ENCODE measurements at places on chromosomes 16 and 17. TPM values are rescaled to one million over a fixed set of nuclear protein-coding genes. Genes with fewer than 3 reads are reported as not detected.
A peak's percentile ranks its signal among the peaks of the same experiment; 100 is the strongest.

KRTAP1-1 gene
- total RNA-seq = 0.83 TPM

NDUFAB1 gene
- 117 TPM for total RNA-seq

DNA sequence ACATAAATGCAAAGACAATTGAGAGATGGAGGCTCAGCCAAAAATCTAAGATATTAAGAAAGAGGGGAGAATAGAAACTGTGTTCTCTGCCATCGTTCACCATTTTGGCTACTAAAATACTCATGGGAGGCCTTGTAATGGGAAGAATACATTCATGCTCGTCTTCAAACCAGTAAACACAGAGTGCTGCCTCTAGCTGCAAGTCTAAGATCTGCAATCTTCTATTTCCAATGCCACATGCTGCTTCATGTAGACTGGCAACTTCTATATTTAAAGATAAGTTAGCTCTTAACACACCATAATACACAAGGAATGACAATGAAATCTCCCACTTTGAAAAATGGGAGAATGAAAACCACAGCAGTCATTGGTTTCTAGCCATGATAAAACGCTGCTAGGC, 387.3 kb downstream of the HS3ST3B1 start:
- peaks cover 4% of the 10 kb centered on the region for H3K27me3 ChIP-seq
- no peak for DNase-seq
- no peaks in the 10 kb centered on the region for H3K36me3 ChIP-seq
- H3K27ac ChIP-seq = no peak overlapping the region
- H3K4me3 ChIP-seq = no peak overlapping the region

TMEM114 gene
- not detected for total RNA-seq

PMFBP1 gene
- total RNA-seq = under 0.01 TPM

DNA sequence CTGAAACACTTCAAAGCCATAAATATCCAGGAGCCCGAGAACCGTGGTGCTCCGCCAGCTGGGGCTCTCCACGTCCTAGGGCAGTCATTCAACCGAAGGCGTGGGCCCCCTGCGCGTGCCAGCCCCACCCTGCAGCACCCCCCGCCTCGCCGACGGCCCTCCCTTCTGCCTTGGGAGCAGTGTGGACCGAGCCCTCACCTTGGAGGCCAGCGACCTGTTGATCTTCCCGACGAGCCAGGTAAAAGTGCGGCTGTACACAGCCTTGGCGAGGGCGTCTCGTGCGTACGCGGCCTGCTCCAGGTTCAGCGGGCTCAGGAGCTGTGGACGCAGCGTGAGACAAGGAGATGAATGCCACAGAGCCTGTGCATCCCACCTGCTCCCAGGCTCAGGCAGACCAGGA, 14.1 kb downstream of the MYO1C start:
- peaks cover 82% of the 10 kb centered on the region for H3K36me3 ChIP-seq
- DNase-seq = no peak
- 0 out of 2 replicates have a peak, but pooled peaks cover 3% of the 10 kb centered on the region for H3K4me1 ChIP-seq
- H3K27me3 ChIP-seq = no peaks in the 10 kb centered on the region
- H3K4me3 ChIP-seq = no peak overlapping the region

DNA sequence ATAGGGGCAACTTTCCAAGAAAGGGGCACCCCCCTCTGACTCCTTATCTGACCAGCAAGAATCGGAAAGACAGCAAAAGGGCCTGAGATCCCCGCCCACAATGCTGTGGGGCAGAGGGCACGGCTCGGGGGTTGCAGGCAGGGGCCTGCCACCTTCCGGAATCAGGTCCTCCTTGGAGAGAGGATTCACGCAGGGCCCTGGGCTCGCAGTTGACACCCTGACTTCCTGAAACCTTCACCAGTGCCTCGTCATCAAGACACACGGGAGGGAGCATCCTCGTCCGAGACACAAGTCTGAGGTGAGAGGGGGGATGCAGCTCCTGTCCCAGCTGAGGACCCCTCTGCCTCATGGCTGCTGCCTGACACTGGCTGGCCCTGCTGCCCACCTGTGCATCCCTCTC, 81.2 kb downstream of the LMF1 start:
- H3K27me3 ChIP-seq = no peaks in the 10 kb centered on the region
- H3K27ac ChIP-seq = no peak overlapping the region
- H3K4me3 ChIP-seq = no peak overlapping the region
- peaks cover 3% of the 10 kb centered on the region for H3K36me3 ChIP-seq

GRCh38 chr17:28811651-28812090, 30.9 kb downstream of the FAM222B start:
- H3K4me1 ChIP-seq = peaks cover 10% of the 10 kb centered on the region
- no peaks in the 10 kb centered on the region for H3K36me3 ChIP-seq
- DNase-seq = peak; percentile 21
- peak overlapping the region; percentile 82 for H3K4me3 ChIP-seq

DNA sequence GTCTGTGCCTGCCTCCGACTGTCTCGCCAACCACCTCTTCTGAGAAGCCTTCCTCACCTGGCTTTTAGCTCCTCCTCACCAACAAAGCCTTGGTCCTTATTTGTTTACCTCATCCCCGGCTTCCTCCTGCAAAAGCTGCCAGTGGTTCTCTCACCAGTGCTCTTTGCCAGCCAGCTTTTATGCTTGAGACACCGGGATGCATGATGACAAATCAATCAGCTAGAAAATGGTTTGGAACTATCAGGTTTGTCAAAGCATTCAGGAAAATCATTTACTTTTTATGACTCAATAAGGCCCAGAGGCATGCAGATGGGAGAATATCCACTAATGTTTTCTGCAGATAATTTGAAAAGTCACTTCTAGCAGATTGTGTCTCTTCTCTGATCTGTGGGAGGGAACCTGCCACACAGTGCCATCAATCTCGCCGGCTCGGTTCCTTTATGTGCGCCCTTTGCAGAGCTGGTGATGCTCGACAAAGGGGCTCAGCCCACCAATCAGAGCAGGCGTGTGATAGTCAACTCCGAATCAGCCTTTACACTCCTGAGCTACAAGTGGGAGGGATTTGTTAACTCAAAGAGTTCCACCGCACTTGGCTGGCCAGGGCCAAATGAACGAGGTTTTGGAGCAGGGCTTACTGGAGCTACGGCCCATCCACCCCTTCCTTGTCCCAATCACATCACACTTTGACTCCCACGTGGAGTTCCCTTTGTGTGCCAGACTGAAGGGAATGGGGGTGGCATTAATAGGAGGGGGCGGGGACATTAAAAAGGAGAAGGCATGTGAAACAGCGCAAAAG, 85.8 kb downstream of the MRC2 start:
- no peaks in the 10 kb centered on the region for H3K36me3 ChIP-seq
- H3K27ac ChIP-seq = no peak overlapping the region
- DNase-seq = no peak

RNU2-1 gene
- total RNA-seq = not detected

- no peaks in the 10 kb centered on the region for H3K27me3 ChIP-seq
- H3K4me1 ChIP-seq = peaks cover 54% of the 10 kb centered on the region
- DNase-seq = no peak
- H3K4me3 ChIP-seq = no peak overlapping the region
- peak overlapping the region; percentile 83 for H3K27ac ChIP-seq
Measured at GRCh38 chr17:47278561-47278960, 24.9 kb downstream of the ITGB3 start.

DNA sequence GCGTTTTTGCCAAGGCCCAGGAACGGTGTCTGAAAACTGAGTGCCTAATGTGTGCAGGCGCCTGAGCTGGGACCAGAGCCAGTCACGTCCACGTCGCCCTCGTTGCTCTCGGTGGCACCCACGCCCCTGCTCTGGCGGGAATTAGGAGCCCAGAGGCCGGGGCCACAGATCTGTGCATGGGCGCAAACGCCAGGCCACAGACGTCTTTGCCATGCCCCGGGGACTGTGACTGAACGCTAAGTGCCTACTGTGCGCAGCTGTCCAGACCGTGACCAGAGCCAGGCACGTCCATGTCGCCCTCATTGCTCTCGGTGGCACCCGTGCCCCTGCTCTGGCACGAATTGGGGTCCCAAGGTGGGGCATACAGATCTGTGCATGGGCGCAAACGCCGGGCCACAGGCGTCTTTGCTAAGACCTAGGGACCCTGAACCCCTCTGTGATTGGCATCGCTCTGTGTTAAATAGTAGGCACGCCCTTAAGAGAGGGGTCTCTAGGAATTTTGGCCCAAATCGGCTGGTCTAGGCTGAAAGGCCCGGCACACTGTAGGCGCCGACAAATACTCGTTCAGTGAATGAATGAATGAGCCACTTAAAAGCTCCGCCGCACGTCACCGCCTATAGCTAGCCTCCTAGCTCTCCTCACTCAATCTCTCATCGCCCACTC, 827 bp upstream of the UBALD1 start:
- no peak for DNase-seq
- peaks cover 25% of the 10 kb centered on the region for H3K4me1 ChIP-seq
- no peaks in the 10 kb centered on the region for H3K27me3 ChIP-seq
- H3K36me3 ChIP-seq = no peaks in the 10 kb centered on the region
- peak overlapping the region; percentile 97 for H3K27ac ChIP-seq

TNFRSF13B gene
- not detected for total RNA-seq

DNA sequence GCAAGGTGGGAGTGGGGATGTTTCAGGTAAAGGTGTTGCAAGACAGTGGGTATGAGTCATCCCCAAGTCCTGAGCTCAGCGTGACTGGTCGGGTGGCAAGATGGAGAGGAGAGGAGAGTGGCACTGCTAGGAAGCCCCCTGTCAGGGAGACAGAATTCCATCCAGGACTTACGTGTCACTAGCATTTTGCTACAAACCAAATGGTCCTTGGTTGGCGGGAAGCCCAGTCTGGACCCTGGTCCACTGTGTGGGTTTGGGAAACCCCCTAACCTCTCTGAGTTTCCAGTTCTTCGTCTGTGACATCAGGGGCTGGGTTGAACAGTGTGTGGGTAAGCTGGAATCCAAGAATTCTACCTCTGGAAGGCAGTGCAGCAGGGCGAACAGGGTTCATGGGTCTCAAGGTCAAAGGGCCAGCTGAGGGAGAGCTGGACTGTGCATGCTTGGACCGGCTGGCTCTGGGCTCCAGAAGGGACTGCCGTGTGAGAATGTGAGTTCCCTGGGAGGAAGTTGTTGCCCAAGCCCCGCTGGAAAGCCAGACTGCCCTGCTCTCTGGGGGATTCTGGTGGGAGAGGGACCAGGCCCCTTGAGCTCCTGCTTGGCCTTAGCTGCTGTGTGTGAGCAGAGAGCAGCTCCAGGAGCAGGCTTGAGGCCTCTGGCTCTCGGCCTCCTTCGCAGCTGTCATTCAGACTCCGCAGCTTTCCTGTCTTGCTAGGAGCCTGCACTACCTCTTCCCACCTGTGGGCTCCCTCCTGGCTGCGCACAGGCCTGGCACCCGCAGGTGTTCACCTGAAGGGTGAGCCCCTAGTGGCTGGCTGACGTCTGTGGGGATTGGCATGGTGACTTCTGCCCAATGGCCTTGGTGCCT, 84.6 kb downstream of the NT5M start:
- H3K4me1 ChIP-seq = no peaks in the 10 kb centered on the region
- no peak overlapping the region for H3K27ac ChIP-seq
- no peak overlapping the region for H3K4me3 ChIP-seq
- DNase-seq = no peak

- no peak overlapping the region for H3K4me3 ChIP-seq
- peaks cover 7% of the 10 kb centered on the region for H3K4me1 ChIP-seq
- DNase-seq = no peak
- H3K36me3 ChIP-seq = no peaks in the 10 kb centered on the region
- H3K27ac ChIP-seq = no peak overlapping the region
Measured at GRCh38 chr17:31677681-31678080, 181.4 kb downstream of the COPRS start.

DNA sequence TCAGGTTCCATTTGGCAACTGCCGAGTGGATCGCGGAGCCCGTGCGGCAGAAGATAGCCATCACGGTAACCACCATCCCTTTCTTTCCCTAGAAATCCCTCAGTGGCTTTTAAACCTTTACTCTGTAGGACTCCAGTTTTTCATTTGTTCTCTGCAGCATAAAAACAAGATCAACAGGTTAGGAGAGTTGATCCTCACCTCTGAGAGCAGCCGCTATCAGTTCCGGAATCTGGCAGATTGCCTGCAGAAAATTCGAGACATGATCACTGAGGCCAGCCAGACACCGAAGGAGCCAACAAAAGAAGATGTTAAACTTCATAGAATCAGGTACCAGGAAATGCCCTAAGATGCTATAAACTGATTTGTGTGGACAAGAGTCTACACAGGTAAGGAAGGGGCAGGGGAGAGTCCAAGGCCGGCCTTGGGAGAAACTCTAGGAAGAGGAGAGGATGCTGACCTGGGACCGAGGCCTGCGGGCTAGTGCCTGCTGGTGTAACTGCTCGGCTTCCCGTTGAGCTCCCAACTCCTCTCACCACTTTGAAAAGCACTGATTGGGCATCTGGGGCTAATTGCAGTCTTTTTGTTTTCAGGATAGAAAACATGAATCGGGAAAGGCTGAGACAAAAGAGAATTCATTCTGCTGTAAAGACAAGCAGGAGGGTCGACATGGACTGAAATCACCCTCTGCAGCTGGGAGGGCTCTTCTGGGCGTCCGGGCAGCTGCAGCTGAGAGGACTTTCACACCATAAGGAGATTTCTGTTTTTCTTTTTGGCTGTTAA, 8.1 kb downstream of the MRPL58 start:
- DNase-seq = no peak
- no peaks in the 10 kb centered on the region for H3K27me3 ChIP-seq
- H3K4me1 ChIP-seq = no peaks in the 10 kb centered on the region
- no peak overlapping the region for H3K27ac ChIP-seq
- H3K4me3 ChIP-seq = no peak overlapping the region
- peaks cover 31% of the 10 kb centered on the region for H3K36me3 ChIP-seq

PIRT gene
- total RNA-seq = not detected

PDE6G gene
- total RNA-seq = not detected

DNA sequence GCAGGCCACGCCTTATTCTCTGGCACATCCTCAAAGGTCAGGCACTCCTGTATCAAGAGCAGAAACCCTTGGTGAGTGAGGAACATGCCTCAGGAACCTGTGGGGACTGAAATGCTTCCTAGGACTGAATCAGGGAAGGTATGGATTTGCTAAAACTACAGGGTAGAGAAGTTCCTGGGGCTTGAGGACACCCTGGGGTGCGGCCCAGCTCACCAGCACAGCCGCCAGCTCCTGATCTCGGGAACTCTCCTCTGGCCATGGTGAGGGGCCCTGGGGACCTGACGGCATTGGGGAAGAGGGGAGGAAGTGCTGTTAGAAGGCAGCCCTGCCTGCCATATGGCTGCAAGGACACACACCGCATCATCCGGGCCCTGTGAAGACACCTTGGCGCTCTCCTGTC, 7.5 kb downstream of the ZSCAN10 start:
- no peak overlapping the region for H3K27ac ChIP-seq
- H3K36me3 ChIP-seq = no peaks in the 10 kb centered on the region
- H3K4me1 ChIP-seq = no peaks in the 10 kb centered on the region
- H3K27me3 ChIP-seq = peaks cover 27% of the 10 kb centered on the region

SNTB2 gene
- 47.5 TPM for total RNA-seq

Measured in IMR-90 (cell line).